ENCODE measurements at places on chromosomes 3 and 15.
A peak's percentile ranks its signal among the peaks of the same experiment; 100 is the strongest.

- no peak for DNase-seq
Measured at GRCh38 chr3:45659661-45660566, 29.3 kb upstream of the SACM1L start.

GRCh38 chr3:12463686-12464085 lies 20.6 kb upstream of the TSEN2 start:
- DNase-seq = no peak

DNA sequence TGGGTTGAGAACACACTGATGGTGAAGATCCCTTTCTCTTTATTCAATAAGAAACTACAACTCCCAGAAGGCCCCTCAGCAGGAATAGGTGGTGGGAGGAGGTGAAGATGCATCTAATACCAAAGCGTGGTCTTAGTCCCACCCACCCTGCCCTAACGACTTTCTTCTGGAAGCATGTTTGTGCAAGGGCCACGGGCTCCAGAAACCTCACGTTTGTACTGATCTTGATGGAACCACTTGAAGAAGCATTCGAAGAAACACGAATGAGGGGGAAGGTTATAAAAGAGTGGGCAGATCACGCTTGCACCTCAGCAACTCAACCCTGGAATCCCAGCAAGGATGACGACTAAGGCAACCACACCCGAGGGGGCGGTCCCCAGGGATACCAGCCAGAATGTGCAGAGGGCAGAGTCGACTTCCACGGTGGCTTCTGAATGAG lies 10.6 kb upstream of the SLC25A36 start:
- no peak for DNase-seq

DNA sequence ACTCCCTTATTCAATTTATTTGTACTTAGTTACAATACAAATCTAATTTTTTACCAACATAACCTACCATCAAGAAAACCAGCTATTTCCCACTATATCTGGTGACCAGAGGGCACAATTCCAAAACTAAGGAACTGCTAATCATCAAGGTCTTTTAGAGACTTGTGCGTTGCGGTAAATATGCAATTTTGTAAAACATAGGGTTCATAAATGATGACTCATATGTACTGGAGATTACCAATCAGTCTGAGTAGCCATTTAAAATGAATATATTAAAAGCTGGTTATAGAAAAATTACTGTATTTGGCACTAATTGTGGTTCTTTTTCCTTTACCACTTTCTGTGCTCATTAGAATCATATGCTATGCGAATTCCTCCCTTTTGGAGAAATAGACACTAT lies 859.6 kb downstream of the ROBO1 start:
- DNase-seq = no peak

GRCh38 chr3:175951047-175951694 lies 1092.0 kb downstream of the NAALADL2 start:
- no peak for DNase-seq

- DNase-seq = no peak
Measured at GRCh38 chr3:135023996-135024658, 229.1 kb downstream of the EPHB1 start.

- no peak for DNase-seq
Measured at GRCh38 chr3:153484842-153485241, 322.8 kb downstream of the RAP2B start.

GRCh38 chr3:57130571-57131209 lies 34.5 kb downstream of the IL17RD start:
- DNase-seq = peak; percentile 21

GRCh38 chr3:186722457-186722856 lies 5.3 kb downstream of the KNG1 start:
- DNase-seq = no peak

- no peak for DNase-seq
Measured at GRCh38 chr3:126896067-126896441, 86.9 kb upstream of the PLXNA1 start.

GRCh38 chr3:73500321-73500720 lies 124.4 kb downstream of the PDZRN3 start:
- no peak for DNase-seq

DNA sequence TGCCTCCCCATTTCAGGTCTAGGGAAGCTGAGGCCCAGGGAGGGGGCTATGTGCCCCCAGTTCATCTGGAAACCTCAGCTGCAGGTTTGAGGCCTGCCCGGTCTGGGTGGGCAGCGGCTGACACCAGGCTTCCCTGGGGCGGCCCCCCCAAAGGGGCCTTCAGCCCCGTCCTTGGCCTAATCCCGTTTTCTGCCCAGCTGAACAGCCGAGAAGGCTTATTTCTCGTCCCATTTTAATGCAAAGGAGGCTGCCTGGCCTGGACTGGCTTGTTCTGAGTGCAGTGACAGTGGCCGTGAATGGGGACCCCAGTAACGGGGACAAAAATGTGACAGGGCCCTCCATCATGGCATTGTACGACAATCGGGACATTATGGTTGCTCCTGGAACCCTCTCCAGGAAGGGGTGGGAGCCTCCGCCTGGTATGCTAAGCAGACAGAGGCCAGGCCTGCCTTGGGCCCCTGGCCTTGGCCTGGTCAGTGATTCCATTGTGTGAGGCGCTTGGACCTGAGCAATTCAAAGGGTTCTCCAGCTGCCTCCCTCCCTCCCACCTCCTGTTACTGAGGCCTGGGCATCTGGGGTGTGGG lies 93.9 kb downstream of the WNT7A start:
- no peak for DNase-seq

DNA sequence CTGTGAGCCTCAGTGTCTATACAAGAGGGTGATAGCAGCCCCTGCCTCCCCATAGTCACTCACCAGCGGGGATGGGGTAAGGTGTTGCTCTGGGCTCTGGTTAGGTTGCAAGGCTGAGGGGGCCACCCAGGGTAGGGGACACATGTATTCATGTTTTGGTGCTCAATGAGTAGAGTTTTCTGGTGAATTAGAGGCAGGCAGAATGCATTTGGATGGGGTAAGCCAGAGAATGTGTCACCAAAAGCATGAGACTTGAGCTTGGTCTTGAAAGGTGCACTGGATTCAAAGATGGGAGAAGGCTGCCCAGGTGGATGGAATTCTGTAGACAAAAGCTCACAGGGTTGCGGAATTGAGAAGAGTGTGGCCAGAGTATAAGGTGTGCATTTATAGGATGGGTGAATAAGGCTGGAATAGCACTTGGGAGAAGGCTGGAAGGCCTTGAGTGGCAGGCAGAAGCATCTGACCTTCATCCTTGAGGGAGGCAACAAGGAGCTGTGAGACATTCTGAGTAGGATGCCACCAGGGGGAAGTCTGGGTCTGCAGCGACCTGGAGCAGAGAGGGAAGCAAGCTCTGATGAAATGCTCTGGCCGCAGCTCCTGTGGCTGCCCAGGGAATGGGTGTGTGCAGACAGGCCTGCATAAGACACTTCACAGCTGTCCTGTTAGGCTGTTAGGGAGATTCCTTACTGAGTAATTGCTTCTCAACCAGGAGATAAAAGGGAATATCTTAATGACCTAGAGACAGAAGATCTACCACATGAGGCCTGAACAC lies 149.6 kb downstream of the CHDH start:
- DNase-seq = no peak

GRCh38 chr3:45593708-45594601 lies 596 bp upstream of the LIMD1 start:
- DNase-seq = peak; percentile 40

GRCh38 chr3:187066228-187066995 lies 72.9 kb downstream of the RPL39L start:
- DNase-seq = no peak

GRCh38 chr3:85758442-85758841 lies 799.7 kb downstream of the CADM2 start:
- DNase-seq = no peak

GRCh38 chr15:79071901-79072300 lies 18.7 kb downstream of the RASGRF1 start:
- DNase-seq = no peak

GRCh38 chr3:22122567-22122966 lies 371.6 kb upstream of the ZNF385D start:
- no peak for DNase-seq

DNA sequence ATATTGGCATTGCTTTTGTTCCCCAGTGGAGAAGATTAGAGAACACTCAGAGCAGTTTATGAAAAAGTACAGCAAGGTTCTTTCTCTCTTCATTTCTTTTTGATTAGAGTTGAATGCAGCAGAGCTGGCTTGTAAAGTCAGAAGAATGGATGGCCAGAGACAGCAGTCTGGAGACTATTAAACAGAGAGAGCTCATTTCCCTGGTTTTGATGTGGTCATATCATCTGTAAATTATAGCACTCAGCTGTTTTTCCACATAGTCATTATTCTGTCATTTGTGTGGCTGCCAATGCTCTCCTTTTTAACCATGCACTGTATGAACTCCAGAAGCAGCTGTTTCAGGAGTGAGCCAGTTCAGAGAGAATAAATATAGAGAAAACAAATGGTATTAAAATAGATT lies 177.4 kb upstream of the CRBN start:
- DNase-seq = no peak

DNA sequence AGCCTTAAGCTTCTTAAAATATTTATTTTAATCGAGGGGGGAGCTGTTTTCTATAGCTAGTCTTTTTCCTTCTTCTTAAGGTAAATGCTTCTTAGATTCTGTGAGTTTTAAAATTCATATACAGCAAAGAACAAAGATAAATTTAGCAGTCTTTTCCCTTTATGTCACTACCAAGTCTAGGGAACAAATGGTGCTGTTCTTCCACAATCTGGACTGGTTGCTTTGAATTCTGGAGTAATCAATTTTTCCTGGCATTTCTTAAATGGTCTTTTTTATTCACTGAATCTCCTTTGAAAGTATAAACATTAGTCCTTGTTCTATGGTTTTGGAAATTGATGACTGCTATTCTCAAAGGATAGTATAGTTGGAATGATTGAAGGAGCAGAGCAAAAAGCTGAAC lies 82.8 kb downstream of the CHL1 start:
- no peak for DNase-seq

- no peak for DNase-seq
Measured at GRCh38 chr3:122092460-122093165, 37.5 kb downstream of the CD86 start.

GRCh38 chr15:29364426-29365078 lies 94.9 kb upstream of the NSMCE3 start:
- no peak for DNase-seq

DNA sequence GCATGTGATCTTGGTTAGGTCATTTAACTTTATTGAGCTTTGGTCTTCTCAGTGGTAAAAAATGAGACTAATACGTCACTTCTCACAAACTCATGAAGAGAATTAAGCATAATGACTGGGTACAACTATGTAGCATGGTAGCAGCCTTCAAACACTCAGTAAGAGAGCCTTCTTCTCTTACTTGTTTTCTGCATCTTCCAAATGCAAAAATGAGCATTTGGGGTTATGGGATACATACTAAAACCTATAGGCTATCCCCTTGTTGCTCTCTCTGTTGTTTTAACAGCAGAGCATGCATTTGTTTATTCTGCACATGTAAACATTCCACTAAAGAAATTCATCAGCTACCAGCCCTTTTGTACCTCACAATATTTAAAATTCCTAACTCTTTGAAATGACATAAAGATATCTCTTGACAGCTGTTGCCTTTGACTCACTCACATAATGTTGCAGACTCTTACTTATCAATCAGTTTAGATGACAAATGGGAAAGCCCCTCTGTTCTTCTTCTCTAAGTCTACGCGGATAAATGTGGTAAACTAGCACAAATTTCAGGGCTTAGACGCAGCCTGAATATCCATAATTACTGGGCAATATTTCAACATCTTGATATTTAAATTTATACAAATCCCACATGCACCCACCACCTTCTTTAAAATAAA lies 327.3 kb upstream of the SATB1 start:
- no peak for DNase-seq

GRCh38 chr3:160739079-160739478 lies 17.0 kb upstream of the PPM1L start:
- DNase-seq = no peak

DNA sequence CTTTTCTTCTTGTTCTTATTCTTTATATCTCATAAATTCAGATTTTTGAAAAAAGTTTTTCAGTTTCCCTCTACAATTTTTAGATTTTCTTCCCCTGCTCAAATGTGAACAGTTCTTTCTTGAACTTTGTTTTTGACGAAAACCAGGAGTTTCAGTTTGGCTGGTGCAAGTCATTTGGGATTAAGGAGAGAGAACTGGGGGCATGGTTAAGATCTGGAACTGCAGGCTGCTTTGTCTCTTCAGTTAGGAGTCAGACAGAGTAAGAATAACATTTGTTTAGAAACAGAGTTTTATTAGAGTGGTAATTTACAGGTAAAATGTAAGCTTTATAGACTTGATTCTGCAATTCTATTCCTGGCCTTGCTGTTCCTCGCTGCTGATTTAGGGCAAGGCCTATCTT lies 310.5 kb upstream of the C2CD4B start:
- no peak for DNase-seq

- no peak for DNase-seq
Measured at GRCh38 chr3:12904951-12905315, 63.6 kb upstream of the RPL32 start.

- no peak for DNase-seq
Measured at GRCh38 chr15:100094127-100094510, 247.7 kb downstream of the ADAMTS17 start.

- no peak for DNase-seq
Measured at GRCh38 chr3:197427021-197427420, 128.6 kb upstream of the DLG1 start.

DNA sequence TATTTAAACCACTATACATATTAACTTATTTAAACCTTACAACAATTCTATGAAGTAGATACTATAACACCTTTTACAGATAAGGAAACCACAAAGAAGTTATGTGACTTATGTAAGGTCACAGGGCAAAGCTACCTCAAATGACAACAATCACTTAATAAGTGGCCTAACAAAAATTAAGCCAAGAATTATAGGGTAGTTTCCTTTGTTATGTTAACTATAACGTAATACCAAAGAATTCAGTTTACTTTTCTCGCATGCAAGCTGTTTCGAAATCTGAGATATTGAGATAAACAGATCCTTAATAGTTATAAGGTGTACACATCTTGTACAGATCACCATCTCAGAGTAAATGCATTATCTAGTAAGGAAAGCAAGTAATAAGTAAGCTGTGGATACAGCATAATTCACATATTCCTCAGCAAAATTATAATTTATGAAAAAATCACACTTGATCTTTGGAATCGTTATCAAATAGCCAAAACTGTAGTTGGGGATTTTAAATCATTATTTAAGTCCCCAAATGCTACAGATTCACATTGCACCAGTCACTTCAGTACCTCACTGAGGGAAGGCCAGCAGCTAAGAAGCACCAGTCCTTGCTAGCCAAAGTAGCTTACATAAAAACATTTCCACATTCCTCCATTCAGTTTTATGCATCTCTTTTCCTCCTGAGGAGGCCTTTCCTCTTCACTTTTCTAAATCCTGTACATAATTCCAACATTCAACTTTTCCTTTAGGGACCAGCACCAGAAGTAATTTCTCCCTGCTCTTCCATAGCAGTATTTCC lies 226.8 kb downstream of the TBC1D5 start:
- DNase-seq = no peak

- DNase-seq = peak; percentile 14
Measured at GRCh38 chr3:139111392-139112229, 66.9 kb upstream of the PRR23C start.

GRCh38 chr3:111750278-111750884 lies 108.7 kb upstream of the PHLDB2 start:
- no peak for DNase-seq

- DNase-seq = no peak
Measured at GRCh38 chr3:19114461-19114860, 33.8 kb upstream of the KCNH8 start.
